Eye (tissue), 1 donor: ENCODE measurements at places on chromosomes 11 and 22.

- no peak for DNase-seq
Observed at GRCh38 chr11:16902182-16902581, 112.0 kb downstream of the PLEKHA7 start.

GRCh38 chr22:38882972-38883622 lies 11.1 kb upstream of the CBX6 start:
- peak; percentile 6 for DNase-seq

DNA sequence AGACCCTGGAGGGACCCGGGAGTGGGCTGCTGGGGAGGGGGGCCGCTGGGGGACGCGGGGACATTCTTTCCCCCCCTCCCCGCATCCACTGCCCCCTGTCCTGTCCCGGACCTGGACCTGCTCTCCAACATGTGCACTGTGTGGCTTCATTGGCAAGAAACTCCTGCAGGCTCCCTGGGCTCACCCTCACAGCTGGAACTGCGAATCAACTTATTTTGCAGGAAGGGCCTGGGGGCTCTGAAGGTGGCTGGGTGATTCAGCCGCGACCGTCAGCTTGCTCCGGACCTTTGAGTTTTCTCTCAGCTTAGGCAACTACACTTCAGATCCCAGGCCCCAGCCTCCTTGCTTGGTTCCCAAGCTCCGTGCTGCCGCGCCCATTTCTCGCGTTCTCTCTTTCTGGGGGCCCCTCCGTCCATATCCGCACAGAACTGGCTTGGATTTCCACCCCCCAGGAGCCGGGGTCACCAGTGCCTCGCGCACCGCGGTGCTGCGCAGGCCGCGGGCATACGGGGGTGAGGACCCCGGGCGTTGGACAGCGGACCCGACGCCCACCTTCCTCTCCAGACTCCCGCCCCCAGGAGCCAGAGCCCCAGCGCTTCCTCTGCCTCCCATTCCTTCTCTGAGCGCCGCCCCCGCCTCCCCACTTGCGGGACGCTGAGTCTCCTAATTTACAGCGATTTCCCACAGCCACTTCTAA lies 471 bp upstream of the AHNAK start:
- no peak for DNase-seq

DNA sequence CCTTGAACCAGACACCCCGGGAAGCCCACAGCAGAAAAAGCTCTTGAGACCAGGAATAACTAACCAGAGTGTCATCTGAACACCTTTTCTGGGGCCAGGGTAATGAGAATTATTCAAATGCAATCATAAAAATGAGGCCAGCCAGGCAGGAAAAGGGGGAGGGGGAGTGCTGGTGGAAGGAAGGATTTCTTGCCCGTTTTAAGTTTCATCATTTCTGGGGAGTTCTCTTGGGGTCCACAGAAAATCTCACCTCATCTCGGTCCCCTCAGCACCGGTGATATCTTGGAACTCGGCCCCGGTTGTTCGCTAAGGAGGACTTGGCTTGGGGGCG lies 495 bp upstream of the PKNOX2 start:
- DNase-seq, result no peak

GRCh38 chr22:26267856-26268255 lies 98.6 kb downstream of the SEZ6L start:
- DNase-seq, result peak; percentile 9

DNA sequence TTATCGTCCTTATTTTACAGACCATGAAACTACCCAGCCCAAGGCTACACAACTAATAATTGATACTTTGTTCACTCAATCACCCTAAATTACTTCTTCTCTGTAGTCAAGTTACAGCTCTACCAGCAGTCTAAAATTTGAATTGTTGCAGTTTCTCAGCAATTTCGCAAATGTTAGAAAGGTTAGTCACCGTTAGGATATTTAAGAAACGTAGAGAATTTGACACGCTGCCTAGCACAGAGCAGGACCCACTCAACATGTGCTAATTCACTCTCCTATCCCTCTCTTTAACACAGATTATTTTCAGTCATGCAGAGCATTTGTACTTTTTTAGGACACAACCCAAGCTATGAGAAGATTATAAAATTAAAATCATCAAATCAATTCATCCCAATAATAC lies 771.1 kb upstream of the LUZP2 start:
- no peak for DNase-seq

DNA sequence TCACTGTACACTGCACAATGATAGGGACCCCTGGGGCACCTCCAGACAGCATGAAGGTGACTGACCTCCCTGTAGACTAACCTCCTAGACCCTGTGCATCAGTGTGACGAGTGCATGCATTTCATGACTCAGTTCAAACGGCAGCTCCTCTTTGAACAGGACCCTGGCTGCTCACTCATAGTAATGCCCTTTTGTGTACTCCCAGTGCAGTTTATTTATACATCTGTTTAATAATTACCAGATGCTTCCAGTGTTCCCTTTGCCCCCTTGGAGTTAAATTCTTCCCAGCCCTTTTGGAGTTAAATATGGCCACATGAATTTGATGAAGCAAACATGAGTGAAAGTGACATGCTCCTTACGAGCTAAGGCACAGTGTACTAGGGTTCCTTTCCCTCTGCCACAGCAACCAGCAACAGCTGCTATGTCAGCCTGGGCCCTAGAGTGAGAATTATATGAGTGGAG lies 72.4 kb downstream of the PANX1 start:
- peak; percentile 97 for DNase-seq

- no peak for DNase-seq
Observed at GRCh38 chr11:73528013-73528412, 69.9 kb downstream of the FAM168A start.

DNA sequence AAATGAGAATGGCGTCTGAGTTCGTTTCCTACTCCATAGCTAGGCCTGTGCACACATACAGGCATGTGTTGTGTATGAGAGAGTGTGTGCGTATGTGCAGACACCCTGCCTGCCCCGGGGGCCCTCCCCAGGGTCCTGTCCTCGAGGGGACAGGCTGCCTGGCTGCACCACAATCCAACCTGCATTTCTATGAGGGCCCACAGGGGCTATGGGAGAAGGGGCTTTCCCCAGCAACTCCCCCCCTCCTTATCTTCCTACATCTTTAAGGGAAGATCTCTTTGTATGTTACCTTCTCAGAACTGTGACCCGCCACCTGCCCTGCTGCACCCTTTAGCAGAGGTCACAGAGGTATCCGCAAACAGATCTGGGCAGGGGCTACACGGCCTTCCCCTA lies 14.9 kb downstream of the ADORA2A start:
- no peak for DNase-seq

- DNase-seq, result no peak
Observed at GRCh38 chr22:38953577-38954413, 3.6 kb upstream of the APOBEC3A start.

GRCh38 chr22:50146439-50147238 lies 23.9 kb upstream of the PANX2 start:
- peak; percentile 85 for DNase-seq

GRCh38 chr11:128724891-128725611 lies 31.2 kb downstream of the FLI1 start:
- no peak for DNase-seq

- DNase-seq, result no peak
Observed at GRCh38 chr11:204587-205109, 2.6 kb downstream of the BET1L start.

DNA sequence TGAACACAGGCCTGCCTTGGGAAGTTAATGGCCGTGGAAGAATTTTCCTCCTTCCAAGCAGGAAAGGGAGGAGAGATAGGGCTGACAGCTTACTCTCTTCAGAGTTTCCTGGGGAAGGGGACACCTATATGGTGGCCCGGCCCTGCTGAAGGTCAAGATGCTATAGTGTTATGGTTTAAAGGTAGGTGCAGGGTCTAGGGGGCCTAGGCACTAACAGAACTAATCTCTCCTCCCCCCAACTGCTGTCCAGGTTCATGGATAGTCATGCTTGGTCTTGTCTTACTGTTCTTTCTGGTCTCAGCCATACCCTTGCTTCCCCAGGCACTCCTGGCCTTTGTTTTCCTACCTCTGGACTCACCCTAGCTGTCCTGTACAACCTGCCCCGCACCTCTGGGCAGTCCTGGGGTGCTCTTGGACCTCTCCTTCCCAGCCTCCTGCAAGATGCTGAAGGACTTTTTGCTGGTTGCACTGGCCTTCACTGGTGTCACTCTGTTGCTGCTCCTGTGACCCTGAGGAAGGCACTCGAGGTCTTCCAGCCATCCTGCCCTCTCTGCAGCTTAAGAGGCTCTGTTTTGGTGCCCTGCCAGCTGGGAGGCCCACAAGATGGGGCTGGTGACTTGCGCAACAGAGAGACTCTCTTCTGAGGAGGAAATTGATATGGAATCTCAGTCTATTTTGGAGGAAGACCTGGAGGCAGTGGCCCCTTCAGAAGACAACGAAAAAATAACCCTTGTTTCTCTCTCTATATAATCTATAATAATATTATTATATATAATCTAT lies 17.9 kb downstream of the SEC14L3 start:
- peak; percentile 47 for DNase-seq

DNA sequence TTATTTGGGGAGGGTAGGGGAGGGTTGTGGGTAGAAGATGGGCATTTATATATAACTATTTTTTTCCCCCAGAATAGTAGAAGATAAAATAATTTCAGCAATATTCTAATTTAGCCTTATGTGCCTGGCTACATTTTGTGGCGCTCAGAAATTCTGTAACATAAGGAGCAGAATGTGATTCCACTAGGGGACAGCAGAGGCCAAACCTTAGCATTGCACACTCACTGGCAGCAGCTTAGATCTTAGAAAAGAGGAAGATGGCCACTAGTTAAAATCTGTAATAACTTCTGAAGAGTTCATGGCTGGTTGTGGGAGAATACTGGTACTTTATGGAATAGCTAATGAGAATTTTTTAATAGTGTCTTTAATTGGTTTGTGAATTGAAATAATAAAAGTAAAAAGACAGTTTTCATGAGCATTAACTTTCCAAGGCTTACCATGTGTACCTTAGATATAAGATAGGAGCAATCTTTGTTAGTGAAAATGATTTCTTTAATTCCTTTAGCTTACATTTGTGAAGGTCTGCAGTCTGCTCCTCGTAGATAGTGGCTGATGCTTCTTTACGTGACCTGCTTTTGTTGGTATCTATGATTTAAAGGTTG lies 33.1 kb downstream of the DDX10 start:
- DNase-seq, result peak; percentile 87

DNA sequence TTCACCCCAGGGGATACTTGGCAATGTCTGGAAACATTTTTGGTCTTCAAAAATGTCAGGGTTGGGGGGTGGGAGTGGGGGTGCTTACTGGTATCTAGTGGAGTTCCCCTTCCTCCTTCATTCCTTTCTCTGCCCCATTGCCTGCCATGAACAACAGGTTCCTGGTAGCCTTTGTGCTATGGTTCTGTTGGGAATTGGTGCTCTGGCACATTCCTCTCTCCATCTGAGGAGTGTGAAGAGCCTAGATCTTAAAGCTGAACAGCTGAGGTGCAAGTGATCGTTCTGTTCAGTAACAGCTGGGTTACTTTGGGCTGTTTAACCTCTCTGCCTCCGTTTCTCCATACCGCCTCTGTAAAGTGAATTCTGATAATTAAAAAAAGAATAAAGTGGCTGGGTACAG lies 64.3 kb downstream of the C22orf31 start:
- no peak for DNase-seq

GRCh38 chr11:46917762-46918082 lies 628 bp downstream of the LRP4 start:
- DNase-seq, result peak; percentile 66

DNA sequence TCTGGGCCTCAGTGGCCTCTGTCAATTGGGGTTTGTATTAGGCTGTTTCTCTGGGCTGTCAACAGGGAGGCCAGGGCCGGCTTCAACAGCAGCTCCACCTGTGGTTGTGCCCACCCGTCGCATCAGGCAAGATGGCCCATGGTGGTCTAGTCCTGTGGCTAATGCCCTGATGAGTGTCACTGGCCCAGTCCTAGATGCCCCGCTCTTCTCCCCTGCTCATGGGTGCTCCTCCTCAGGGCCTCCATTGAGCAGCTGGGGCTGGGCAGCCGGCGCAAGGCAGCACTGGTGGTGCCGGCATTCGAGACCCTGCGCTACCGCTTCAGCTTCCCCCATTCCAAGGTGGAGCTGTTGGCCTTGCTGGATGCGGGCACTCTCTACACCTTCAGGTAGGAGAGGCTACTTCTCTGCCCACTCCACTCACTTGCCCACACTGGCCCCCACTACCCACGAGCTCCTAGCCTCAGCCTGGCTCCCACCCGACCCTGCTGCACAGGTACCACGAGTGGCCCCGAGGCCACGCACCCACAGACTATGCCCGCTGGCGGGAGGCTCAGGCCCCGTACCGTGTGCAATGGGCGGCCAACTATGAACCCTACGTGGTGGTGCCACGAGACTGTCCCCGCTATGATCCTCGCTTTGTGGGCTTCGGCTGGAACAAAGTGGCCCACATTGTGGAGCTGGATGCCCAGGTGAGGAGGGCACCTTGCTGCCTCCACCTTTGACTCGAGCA lies 5.4 kb downstream of the LARGE2 start:
- DNase-seq, result no peak

GRCh38 chr22:43945632-43946383 lies 9.4 kb upstream of the SAMM50 start:
- peak; percentile 81 for DNase-seq

GRCh38 chr11:18449251-18449650 lies 6.4 kb upstream of the LDHAL6A start:
- no peak for DNase-seq

GRCh38 chr22:46747646-46748045 lies 9.6 kb upstream of the CERK start:
- no peak for DNase-seq

- DNase-seq, result no peak
Observed at GRCh38 chr11:35227576-35228327, 88.8 kb downstream of the CD44 start.

DNA sequence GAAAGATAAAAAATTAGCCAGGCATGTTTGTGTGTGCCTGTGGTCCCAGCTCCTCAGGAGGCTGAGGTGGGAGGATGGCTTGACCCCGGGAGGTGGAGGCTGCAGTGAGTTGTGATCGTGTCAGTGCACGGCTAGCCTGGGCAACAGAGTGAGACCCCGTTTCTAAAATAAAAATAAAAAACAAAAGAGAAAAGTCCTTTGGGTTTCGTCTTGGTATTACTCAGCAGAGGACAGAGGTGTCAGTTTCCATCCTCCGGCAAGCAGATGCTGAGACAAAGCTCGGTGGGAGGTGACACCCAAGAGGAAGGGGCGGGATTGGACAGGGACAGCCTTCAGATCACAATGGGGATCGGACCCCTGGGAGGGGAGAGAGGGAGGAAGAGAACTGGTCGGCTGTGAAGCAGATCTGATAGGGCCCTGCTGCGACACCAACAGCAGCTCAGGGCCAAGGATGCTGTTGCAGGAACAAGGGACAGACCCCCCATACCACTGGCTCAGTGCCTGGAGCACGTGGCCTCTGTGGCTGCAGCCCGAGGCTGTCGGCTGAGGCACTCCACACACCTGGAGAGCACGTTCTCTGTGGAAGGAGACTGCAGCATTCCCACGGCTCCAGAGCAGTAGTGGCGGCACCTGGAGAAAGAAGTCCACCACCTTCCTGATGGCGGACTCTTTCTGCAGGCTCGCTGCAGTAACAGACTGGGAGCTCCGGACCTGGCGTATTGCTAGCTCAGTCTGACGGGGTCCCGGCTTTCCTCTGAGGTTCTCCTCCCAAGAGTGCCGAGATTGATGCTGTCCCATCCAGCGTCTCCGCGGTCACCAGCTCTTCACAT lies 5.2 kb upstream of the BID start:
- DNase-seq, result no peak

- no peak for DNase-seq
Observed at GRCh38 chr11:132848336-132848735, 684.0 kb downstream of the OPCML start.
